PC-3 (cell line): ENCODE measurements at places on chromosomes 5 and 9.
A peak's percentile ranks its signal among the peaks of the same experiment; 100 is the strongest.

- peak; percentile 46 for DNase-seq
These were observed 1242.3 kb upstream of the WWC1 start for GRCh38 chr5:167049043-167049663.

DNA sequence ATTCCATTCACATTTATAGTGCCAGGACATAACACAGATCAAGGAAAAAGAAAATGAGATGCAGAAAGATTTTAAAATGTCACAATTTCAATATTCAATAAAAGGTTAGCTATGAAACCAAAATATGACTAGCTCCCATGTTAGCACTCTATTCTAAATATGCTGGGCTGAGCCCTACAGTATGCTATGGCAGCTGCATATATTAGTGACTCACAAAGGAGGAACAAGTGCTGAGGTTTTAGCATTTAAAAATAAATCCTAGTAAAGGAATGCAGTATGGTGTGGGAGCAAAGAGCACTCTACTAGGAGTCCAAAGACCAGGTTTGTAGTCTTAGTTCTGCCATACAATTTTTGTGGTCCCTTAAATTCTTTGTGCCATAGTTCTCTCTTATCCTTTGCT lies 118.4 kb downstream of the OXCT1 start:
- DNase-seq = no peak

GRCh38 chr5:38601863-38602298 lies 45.4 kb upstream of the LIFR start:
- DNase-seq = peak; percentile 93

GRCh38 chr5:142746532-142747433 lies 23.4 kb upstream of the ARHGAP26 start:
- DNase-seq = no peak

DNA sequence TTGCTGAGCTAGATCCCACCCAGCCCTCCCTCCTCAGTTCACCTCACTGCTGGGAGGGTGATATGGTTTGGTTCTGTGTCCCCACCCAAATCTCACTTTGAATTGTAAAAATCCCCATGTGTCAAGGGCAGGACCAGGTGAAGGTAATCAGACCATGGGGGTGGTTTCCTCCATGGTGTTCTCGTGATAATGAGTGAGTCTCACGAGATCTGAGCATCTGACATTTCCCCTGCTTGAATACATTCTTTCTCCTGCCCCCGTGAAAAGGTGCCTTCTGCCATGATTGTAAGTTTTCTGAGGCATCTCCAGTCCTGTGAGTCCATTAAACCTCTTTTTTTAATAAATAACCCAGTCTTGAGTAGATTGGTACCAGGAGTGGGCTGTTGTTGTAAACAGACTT lies 469.9 kb upstream of the DAP start:
- DNase-seq = no peak

GRCh38 chr5:14164164-14165163 lies 21.3 kb downstream of the TRIO start:
- DNase-seq = no peak

DNA sequence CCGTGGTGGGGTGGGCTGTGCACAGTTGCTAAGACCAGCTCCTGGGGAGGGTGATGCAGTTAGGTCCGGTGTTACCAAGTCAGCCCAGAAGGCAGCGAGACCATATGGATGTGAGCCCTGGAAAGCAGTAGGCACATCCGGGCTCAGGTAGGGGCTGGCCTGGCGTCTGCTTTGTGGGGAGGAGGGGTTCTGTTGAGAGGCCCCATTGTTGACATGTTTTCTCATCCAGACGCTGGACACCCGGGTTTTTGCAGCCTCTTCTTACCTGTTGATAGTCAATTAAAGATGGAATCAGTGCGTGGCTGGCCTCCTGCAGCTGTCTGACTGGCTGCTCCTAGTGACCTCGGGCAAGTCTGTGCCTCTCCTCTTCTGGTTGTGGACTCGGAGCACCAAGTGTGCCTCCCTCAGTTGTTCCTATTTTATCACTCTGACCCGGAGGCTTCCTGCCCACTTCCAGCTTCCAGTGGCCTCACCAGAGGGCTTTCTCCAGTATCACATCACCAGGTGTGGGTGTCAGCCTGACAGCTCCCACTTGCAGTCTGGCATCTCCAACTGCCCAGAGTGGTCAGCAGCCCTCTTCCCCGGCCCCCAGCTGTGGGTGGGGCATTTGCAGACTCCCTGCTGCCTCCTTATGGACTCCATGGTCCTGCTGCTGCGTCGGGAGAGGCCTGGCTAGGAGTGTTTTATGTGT lies 90.8 kb downstream of the EHMT1 start:
- no peak for DNase-seq

- DNase-seq = peak; percentile 66
These were observed 34.5 kb upstream of the MED27 start for GRCh38 chr9:132114102-132114707.

GRCh38 chr5:117255211-117256027 lies 680.8 kb upstream of the SEMA6A start:
- no peak for DNase-seq

DNA sequence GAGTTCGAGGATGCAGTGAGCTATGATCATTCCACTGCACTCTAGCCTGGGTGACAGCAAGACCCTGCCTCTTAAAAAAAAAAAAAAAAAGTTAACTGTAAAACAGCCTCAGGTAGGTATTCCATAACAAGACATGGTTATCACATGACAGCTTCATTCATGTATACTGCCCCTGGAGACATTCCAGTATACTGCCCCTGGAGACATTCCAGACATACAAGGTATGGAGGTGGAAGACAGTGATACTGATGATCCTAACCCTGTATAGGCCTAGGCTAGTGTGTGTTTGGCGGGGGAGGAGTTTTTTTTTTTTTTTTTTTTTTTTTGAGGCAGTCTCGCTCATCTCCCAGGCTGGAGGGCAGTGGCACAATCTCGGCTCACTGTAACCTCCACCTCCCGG lies 105.5 kb downstream of the RICTOR start:
- peak; percentile 11 for DNase-seq

GRCh38 chr9:96217294-96217707 lies 84.7 kb downstream of the HSD17B3 start:
- DNase-seq = no peak
